ENCODE measurements at places on chromosomes 16 and 17.

DNA sequence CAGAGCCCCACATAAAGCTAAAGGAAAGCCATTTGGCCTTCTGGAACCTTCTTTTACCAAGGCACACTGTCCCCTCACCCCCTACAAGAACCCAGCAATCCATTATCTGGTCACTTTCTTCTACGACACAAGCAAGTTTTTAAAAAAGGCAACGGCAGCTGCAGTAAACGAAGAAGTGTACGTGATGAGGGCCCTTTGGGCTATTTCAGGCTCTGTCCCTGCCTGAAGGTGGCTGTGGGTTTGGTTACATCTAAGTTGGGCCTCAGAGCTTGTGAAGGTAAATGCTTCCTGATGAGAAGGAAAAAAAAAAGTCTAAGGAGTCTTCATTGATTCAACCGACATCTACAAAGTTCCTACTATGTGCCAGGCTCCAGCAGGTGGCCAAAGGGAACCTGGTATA, 35.4 kb downstream of the XYLT1 start:
- no peak for DNase-seq

GRCh38 chr17:81488276-81488860, 24.2 kb downstream of the ACTG1 start:
- no peak for DNase-seq

- DNase-seq: no peak
Measured at GRCh38 chr16:89573826-89574680, 1.5 kb upstream of the CPNE7 start.

DNA sequence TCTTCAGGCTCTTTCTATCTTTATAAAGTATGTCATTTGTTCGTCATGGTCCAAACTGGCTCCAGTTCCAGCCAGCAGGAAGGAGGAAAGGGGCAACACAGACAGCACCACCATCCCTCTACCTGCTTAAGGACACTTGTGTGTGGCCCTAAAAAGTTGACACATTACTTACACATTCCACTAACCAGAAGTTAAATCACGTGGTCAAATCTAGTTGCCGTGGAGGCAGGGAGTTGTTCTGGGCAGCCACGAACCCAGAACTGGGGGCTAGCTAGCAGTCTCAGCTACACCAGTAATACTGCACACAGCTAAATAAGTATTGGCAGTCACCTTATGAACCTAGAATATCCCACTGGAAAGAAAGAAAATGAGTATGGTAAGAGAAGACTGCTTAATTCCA, 104.2 kb downstream of the SNX11 start:
- no peak for DNase-seq

- no peak for DNase-seq
Measured at GRCh38 chr16:75263963-75264445, 12.6 kb upstream of the BCAR1 start.

GRCh38 chr17:40019140-40019991, 4.1 kb downstream of the CSF3 start:
- DNase-seq: no peak

DNA sequence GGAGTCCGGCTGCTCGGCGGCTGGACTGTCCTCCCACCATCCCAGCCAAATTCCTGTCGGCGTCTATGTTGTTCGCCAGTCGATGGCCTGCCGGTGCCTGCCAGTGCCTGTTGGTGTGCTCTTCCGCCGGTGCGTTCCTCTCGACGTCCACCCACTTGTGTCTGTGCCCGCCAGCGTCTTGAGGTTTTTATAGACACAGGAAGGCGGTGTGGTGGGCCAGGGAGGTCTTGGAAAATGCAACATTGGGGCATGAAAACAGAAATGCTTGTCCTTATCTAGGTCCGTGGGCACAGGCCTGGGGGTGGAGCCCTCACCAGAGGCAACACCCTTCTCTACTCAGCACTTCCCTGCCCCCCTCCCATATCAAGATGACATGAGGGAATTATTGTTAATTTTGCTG, 167.8 kb downstream of the IRF8 start:
- DNase-seq: no peak

DNA sequence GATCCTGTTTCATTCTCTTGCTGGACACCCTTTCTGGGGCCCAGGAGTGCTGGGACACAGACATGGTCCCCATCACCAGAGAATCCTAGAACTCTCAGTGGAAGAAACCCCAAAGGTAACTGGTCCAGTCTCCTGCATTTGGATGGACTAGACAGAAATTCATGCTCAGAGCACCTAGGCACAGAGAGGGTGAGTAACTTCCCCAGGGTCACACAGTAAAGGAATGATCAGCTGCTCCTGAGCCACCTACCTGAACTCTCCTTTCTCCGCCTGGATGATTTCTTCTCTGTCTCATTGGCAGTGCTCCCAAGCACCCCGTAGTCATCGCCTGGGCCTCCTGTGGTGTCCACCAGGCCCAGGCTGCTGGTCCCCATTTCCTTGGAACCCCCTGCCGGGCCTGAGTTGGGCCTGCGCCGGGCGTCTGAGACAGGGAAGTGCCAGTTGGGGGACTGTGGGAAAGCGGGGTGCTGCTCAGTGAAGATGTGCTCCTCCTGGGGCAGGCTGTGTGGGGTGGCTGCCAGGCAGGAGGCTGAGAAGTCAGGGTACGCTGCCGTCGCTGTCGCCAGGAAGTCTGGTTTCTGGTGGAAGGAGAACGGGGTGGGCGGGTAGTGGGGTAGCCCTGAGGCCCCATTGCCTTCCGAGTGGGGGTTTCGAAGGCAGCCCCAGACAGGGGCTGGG, 767 bp downstream of the MEOX1 start:
- no peak for DNase-seq

GRCh38 chr17:7475764-7476422, 3.5 kb downstream of the ZBTB4 start:
- no peak for DNase-seq

DNA sequence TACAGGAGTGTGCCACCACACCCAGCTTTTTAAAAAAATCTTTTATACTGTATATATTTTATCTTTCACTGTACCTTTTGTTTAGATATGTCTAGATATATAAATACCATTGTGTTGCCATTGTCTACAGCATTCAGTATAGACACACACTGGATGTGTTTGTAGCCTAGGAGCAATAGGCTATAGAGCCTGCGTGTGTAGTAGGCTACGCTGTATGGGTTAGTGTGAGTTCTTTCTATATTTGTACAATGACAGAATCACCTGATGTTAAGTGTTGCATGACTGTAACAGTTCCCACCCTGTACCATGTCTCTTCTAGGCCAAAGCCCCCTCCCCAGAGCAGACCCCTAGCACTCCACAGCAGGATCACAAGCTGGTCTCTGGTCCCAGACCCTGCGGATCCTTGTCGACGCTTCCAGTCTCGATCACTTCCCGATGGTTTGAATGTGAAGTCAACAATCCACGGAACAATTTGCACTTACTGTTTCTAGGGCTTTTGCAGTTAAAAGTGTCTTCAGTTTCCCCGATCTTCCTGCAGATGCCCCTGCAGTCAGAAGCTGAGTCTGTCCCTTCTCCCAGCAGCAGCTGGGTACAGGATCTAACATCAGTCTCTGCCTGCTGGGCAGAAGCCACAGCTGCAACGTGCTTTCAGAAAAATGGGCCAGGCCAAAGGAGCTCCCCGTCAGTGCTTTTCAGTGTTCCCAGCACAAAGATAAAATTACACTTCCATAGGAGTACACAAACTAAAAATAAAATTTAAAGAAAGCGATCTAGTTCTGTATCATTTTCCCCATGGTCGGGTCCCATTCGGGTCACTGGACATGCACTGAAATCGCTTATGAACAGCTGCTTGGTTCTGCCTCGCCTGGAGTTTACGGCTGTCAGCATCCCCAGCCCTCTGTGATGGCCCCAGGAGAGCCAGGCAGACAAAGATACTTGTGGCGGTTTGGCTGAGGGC, 35.4 kb downstream of the ADAM11 start:
- no peak for DNase-seq

GRCh38 chr17:74430706-74431567, 951 bp upstream of the GPRC5C start:
- peak; percentile 93 for DNase-seq

DNA sequence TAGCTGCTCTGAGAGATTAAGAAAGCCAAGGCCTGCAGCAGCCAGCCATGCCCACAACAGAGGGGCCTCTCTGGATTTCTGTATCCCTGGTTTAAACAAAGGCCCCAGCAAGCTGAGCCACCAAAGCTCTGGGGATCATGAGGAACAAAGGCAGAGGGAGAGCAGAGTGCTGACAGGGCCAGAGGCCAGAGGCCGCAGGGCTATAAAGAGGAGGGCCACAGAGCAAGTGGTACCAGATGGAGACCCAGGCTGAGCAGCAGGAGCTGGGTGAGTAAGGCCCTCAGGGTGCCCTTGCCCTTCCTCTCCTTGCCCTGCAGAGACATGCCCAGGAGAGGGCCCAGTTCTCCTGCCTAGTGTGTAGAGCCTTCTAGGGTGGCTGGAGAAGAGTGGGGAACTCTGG, at the start of gene CRYBA1:
Gene CRYBA1, plus strand, starts transcription at position 232 of the 400 bp plus-strand sequence. Its CDS starts 5 bp downstream, at position 237.
- DNase-seq: no peak

DNA sequence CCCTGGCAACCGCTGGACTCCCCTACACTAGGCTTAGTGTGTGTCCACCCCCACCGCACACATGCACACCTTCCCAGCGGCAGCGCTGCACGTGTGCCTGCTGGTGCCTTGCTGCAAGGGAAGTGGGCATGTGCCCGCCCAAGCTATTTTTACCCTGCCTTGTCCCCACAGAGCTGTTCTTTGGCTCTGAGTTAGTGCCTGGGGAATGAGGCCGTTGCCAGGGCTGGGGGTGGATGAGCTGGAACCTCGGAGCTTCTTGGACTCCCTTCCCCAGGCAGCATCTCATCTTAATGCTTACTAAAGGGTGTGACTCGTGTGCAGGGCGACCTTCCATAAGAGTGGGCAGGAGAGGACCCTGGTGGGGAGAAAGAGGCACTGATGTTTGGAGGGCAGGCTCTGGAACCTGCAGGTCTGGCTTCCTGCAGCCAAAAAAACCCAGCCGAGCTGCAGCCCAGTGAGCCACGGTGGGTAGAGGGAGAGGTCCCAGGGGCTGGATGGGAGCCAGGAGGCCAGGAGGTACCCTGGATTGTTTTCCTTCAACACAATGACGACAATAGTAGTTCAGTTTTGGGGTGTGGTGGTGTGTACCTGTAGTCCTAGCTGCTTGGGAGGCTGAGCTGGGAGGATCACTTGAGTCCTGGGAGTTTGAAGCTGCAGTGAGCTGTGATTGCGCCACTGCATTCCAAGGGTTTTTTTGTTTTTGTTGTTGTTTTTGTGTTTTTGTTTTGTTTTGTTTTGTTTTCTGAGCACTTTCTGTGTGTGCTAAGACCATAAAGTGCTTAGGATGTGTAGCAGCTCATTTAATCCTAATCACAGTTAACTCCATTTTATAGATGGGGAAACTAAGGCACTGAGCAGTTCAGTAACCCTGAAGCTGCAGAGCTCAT, 119.1 kb downstream of the RAB11FIP4 start:
- no peak for DNase-seq

DNA sequence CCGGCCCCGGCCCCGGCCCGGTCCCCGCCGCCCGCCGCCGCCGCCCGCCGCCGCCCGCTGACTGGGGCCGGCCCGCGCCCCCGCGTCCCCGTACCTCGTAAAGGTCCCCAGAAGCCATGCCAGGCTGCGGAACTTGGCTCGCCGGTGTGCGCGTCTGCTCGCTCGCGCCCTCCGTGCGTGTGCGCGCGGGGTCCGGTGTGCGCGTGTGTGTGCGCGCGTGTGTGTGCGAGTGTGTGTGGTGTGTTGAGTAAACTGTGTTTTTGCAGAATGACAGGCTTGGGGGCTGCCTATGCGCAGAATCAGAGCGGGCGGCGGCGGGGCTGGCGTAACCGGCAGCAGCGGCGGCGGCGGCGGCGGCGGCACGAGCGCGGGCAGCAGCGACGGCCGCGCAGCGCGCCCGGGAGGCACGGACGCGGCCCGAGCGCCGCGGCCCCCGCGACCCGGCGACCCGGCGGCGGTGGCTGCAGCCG, 307 bp downstream of the CDYL2 start:
- DNase-seq: no peak

DNA sequence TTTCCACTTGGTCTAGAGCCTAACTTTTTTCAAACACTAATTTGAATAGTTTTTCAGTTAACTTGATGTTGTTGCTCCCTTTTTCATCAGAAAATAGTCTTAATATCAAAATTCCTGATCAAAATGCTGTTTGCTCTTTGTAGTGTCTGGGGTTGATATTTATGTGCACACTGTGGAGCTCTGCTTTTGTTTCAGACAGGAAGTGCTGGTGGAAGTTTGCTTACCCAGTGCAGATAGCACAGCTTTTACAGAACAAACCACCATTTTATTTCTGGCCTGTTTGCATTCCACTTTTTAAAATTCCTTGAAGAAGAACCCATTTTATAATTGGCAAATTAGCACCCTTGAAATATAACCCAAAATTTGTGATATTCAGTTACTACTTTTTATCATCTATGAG, 125.4 kb downstream of the MRTFB start:
- DNase-seq: peak; percentile 20

DNA sequence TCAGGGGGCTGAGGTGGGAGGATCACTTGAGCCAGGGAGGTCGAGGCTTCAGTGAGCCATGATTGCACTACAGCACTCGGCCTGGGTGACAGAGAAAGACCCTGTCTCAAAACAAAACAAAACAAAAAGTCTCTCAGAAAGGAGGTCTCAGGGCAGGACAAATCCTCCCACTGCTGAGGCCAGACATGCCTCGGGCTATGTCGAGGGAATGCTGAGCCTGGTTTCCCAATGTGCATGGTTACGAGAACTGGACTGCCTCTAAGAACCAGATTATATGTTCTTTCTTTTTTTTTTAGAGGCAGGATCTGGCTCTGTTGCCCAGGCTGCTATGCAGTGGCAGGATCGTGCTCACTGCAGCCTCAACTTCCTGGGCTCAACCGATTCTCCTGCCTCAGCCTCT, 27.6 kb downstream of the TRAP1 start:
- DNase-seq: no peak

GRCh38 chr16:53090591-53091411, 36.0 kb downstream of the CHD9 start:
- DNase-seq: no peak

GRCh38 chr17:44887971-44888954, 11.0 kb downstream of the EFTUD2 start:
- no peak for DNase-seq

DNA sequence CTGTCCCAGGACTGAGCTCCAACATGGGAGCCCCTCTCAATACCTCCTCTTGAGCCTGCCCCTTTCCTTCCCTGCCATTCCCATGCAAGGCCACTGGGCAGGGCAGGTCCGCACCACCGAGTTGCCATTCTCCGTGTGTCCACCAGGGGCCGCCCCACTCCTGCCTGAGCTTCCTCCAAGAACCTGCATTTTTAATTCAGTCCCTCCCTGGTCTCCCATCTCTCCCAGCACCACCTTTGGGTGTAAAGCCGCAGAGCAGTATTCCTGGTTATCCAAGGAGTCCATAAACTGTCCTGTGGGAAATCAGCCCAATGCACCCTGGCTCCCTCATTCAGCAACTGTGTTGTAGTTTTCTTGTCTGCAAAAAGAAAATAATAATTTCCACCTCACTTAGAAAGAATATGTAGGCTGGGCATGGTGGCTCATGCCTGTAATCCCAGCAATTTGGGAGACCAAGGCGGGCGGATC, 15.9 kb upstream of the ANKRD40CL start:
- peak; percentile 89 for DNase-seq

All from SHP77 treated with DMSO at 0.1 percent for 48 hours (cell line).